ENCODE measurements at places on chromosomes 16 and 17.

DNA sequence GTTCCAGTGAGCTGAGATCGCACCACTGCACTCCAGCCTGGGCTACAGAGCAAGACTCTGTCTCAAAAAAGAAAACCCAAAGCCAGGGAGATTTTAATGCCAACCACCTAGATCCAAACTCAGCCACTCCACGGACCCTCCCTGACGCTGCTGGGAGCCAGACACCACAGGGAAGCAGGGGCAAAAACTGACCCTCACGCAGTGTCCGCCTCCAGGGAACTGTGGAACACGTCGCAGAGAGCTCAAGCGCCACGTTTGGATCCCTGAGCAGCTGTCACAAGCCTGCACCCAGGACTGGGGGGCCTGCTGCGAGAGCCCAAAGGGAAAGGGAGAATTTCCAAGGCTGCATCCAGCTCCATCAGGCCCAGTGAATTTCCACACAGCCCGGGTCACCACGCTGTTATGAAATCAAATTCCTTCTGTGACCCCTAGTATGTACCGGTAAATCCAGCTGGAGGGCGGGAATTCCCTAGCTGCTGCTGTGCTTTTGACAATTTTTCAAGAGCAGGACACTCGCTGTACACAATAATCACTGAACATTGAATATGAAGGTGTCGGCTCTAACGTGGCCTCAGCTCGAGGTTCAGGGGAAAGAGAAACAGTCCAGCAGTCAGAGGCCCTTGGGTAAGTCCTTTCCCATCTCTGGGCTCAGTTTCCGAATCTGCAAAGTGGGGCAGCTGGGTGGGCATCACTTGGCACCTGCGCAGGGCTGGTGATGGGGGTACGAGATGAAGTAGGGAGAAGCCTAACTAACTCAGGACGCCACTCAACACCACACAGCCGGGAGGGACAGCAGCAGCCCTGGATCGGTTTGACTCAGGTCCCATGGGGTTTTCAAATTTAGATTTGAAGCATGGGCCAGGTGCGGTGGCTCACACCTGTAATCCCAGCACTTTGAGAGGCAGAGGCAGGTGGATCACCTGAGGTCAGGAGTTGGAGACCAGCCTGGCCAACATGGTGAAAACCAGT is 8.6 kb downstream of the CARHSP1 start:
- no peak for DNase-seq

GRCh38 chr16:50329446-50330189 is 39.2 kb downstream of the BRD7 start:
- no peak for DNase-seq

- no peak for DNase-seq
Measured at GRCh38 chr17:78925234-78925633, at the start of gene TIMP2. Gene TIMP2 (minus strand): TSS chr17:78925387. CDS start chr17:78925088, 299 bp downstream.

- no peak for DNase-seq
Measured at GRCh38 chr17:81091774-81092517, 57.0 kb downstream of the BAIAP2 start.

- no peak for DNase-seq
Measured at GRCh38 chr17:80313160-80313829, 52.6 kb downstream of the RNF213 start.

DNA sequence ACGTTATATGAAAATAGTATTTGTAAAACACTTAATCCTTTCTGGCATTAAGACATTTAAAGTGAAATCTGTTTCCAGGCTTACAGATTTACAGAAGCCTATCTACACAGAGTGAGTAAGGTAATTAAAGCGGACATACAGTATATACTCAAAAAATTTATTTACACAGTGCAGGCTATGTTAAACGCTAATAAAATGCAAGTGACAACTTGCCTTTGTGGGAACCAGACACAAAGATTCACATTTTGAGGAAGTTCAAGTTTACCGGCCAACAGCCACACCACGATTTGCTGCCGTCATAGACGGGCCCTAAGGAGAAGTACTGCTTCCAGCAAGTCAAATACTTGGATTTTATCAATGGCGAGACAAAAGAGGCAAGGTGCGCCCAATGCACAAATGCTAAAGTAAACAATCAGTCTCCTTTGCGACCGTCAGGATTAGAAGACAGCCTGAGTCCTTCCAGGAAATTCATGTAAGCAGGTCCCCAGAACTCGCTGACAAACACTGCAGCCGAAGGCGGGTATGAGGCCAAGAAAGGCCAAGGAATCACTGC is 801 bp downstream of the VPS35 start:
- DNase-seq, result no peak

DNA sequence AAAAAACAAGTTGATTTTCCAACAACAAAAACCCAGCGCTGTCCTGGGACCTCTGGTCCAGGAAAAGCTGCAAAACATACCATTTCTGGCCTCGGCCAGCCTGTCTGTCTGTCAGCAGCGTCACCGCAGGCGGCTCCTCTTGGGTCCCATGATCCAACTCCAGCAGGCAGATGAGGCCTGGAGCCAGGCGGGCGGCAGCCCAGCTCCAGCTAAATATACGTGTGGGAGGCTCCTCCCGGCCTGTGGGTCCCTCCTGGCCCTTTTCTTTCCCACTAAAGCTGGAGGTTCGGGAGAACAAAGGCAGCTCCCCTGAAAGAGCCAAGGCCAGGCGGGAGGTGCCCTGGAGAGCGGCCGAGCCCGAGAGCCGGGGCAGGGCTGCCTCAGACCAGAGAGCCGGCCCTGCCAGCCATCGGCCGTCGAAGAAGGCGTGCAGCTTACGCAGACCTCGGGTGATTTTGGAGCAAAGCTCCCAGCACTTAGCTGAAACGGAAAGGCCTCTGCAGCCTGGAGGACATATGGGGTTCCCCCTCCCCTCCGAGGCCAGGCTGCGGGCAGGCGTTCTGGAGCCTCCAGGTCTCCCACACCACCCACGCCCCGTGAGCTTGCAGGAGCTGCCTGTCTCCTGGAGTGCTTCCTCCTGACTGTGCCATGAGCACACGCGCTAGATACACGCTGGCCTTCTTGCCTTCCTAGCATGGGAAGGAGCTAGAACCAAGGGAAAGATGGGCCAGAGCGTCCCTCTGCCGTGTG is 19.9 kb upstream of the JPH3 start:
- DNase-seq, result no peak

GRCh38 chr17:40862985-40863733 is 3.9 kb downstream of the KRT12 start:
- no peak for DNase-seq

GRCh38 chr17:76826330-76827068 is 41.7 kb upstream of the MGAT5B start:
- DNase-seq, result no peak

- DNase-seq, result no peak
Measured at GRCh38 chr17:19288453-19288852, 51.3 kb downstream of the EPN2 start.

DNA sequence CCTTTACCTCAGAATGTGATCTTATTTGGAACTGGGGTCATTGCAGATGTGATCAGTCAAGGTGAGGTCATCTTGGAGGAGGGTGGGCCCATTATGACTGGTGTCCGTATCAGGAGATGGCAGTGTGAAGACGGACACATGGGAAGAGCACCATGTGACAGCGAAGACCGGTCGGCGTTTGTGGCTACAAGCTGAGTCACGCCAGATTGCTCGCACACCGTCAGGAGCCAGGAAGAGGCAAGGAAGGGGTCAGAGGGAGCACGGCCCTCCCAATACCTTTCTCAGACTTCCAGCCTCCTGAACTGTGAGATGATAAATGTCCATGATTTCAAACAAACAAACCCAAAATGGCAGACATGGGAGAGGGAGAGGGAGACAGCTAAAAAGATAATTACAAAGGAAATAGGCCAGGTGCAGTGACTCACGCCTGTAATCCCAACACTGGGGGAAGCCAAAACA is 13.2 kb downstream of the STARD3 start:
- no peak for DNase-seq

GRCh38 chr17:45873728-45874127 is 20.6 kb upstream of the MAPT start:
- DNase-seq, result no peak

DNA sequence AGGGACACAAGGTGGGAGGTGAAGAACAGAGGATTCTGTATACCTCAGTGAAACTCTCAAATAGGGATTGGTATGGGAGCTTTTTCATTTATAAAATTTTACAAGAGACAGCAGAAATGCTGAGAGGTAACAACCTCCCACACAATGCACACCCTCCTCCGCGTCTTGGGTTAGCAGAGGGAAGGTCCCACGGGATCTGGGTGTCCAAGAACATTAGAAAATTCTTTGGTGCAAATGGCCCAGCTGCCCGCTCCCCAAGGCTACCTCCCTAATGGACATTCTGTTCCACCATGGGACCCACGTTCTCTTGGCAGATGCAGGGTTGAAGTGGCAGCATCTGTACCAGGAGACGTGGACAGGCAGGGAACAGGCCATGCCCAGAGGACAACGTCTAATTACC is 22.5 kb downstream of the GPR139 start:
- DNase-seq, result no peak

DNA sequence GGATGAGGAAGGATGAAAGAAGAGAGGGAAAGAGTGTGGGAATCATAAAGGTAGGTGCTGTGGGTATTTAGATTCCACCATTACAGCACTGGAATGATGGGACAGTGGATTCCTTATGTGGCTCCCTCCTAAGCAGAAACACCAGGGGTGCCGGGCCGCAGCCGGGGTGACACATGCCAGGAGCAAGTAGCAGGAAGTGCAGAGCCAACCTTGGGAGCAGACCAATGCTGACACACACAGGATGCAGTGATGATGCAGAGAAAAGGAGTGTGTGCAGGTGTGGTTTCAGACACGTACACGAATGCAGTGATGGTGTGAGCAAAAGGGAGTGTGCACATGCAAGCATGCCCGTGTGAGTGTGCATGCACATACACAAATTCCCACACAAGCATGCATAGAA is 338.0 kb downstream of the SLC39A11 start:
- no peak for DNase-seq

- DNase-seq, result no peak
Measured at GRCh38 chr17:48757524-48757961, 29.0 kb upstream of the HOXB13 start.

- no peak for DNase-seq
Measured at GRCh38 chr16:66850115-66850815, 6.1 kb downstream of the CA7 start.

DNA sequence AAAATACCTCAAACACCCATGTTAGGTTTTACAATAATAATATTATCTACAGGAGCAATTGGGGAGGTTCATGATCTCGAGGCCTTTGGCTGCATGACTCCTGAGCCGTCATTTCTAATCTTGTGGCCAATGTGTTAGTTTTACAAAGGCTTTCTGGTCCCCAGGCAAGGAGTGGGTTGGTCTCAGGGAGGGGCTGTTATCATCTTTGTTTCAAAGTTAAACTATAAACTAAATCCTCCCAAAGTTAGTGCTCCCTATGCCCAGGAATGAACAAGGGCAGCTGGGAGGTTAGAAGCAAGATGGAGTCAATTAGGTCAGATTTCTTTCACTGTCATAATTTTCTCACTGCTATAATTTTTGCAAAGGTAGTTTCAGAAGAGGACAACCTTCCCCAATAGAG is 9.1 kb upstream of the CCL5 start:
- DNase-seq, result no peak

DNA sequence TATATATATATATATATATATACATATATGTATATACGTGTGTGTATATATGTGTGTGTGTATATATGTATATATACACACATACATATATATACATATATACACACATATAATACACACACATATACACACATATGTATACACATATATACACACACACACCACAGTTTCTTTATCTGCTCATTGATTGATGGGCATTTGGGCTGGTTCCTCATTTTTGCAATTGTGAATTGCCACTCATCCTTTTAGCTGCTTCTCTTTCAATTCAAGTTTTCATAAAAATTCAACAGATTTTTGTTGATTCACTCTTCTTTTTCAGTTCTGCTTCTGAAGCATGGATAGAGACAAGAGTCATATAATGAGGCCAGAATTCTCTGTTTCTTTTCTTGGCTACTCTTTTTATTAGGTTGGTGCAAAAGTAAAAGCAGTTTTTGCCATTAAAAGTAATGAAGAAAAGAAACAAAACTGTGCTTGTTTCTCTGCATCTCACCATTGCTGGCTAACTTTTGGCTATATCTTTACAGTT is 44.5 kb downstream of the SLFN5 start:
- DNase-seq, result no peak

DNA sequence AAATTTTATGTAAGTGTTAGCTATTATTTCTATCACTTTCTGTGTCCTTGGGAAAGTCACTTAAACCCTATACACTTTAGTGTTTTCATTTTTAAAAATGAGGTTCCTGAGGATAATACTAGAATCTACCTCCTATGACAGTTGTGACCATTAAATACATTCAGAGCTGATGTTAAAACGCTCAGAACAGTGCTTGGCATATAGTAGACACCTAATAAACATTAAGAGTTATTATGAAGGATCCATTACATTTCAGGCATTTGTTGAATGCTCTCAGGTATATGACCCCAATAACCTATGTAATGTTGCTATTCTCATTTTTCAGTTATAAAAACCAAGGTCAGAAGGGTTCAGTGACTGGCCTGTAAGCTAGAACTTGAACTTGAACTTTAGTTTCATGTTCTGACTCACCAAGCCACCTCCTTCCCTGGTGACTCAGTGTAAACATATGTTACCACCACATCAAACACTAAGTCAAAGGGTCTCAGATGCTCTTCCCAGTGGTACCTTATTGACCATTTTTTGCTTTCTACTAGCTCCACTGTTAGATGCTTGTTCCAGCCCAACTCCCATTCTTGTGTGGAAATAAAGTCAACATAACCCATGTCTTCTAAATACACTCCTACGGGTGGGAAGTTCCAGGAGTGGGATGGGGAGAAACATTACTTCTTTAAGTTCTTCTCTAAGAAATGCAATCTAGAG is 47.6 kb downstream of the HSD17B2 start:
- no peak for DNase-seq

DNA sequence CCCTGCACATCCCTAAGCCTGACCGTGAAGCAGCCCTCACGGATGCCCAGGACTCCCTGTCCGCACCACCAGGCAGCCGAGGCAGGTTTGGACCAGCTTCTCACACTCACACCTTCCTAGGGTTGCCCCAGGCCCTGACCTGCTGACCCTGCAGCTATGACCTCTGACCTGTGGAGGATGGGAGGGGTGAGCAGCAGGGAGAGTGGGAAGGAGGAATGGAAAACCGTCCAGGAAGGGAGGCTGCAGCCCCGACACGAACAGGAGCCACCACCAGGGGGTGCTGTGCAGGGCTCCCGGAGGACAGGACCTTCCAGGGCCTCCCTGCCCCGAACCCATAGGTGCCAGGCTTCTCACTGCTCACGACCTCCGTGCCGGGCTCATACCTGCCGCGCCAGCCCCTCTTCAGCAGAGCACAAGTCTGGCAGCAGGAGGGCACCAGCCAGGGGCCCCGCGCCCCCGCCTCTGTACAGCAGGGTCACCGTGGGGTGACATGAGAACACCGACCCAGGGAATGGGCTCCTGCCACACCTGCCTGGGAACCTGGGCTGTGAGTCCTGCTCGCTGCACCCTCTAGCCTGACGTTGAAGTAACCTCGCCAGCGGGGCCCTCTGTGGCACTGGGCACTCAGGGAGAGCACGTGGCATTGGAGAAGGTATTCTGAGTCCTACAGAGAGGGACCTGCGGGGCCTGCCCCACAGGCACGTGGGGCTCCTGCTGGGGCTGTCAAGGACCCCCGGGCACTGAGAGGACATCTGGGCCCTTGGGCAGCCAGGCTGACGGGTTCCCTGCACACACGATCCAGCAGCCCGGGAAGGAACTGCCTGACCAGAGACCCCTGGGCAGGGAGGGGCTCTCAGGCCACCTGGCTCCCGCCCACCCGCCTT is 37.6 kb downstream of the CTU2 start:
- DNase-seq, result peak; percentile 59

Measured in activated CD8-positive, alpha-beta memory T cell treated with anti-CD3 and anti-CD28 coated beads for 4 hours (primary cell).